ENCODE measurements at places on chromosomes 5 and 9.

DNA sequence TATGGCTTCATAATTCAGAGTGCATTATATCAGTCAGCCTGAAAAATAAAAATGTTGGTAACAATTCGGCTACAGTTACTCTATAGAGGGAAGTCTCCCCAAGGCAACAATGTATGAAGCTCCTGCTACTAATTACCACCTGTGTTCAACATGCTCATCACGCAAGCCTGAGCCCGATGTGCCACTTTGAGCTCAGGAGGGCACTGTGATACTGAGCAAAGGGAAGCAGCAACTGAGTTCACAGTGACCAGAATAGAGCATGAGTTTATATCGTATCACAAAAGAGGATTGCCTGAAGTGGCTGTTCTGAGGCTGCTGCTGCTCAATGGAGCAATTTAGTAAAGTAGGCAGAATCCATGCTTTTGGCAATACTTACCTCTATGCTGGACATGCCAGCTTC, 202.0 kb upstream of the HAPLN1 start:
- no peak for DNase-seq

- no peak for DNase-seq
Observed at GRCh38 chr9:127977884-127978647, 2.7 kb downstream of the EEIG1 start.

DNA sequence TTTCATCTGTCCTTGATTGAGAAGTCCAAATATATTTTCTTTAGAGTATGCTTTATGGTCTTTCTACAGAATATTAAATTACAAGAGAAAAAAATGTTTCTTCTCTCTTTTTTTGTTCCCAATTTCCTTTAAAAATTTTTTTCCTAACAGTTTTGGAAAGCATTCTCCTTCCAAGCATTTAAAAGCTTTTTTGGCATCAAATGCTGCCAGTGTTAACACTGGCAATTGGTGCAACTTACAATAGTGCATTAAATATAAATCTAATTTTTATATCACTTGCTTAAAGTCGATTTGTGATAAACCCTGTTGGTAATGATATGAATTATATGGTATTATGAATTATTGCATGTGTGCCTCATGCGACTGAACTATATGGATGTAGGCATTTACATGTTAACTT, 165.9 kb upstream of the ELL2 start:
- no peak for DNase-seq

DNA sequence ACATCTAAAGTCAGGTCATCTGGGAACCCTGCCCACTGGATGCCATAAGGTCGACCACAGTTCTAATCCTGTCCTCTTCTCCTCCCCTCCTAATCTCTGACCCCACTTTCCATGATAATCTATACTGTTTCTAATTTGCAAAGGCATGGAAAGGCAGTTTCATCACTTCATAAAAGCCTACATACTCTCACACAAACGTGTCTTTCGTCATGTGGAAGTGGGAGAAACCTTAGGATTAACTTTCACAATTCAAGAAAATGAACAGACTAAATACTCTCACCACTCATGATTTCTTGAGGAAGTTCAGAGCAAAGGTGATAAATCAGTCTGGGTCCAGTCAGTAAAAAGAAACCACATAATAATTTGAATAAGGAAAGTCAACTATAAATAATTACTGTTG, 5.5 kb downstream of the FANCC start:
- no peak for DNase-seq

DNA sequence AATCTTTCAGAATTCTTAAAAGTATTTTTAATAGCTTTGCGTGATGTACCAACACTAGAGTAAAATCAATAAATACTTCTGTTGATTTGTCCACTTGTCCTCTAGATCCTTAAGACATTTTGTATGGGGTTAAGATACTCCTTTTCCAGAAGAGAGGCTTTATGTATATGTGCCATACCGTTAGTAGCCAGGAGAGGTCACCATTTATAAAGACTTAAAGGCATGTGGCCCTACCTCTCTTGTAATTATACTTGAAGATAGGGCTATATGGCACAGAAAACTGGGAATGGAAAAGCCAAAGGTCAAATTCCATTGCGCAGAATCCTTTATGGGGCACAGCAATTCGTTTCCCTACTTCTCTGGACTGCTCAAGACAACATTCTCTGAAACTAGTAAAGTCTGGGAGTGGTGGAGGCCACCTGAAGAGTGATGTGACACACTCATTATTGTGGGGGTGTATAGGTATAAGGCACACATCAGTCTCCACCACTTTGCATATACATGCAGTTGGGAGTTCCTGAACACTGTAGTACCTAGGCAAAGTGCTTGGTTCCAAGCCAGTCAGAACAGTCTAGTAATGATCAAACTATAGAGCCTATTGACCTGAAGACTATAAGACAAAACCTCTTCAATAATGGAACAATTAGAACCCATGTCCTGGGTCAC, 140.1 kb upstream of the FBXL17 start:
- no peak for DNase-seq

DNA sequence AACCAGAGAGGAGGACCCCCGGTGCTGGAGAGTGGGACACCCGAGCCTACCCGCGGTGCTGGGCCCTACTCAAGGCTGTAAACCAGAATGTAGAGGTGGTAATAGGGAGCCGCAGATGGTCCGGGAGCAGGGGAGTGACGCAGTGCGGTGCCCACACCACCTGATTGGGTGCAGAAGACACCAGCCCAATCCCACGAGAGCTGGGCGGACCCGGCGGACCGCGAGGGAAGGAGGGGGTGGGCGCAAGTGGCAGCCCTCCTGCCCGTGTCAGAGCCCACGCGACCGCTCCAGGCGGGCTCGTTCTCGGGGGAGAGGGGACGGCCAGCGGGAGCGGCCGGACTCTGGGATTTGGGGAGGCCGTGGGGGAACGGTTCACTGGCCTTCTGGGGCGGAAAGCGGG, 71.2 kb downstream of the C9orf50 start:
- DNase-seq: no peak

- no peak for DNase-seq
Observed at GRCh38 chr9:7300484-7300883, 499.1 kb downstream of the DMAC1 start.

GRCh38 chr9:120655005-120655622, 59.2 kb downstream of the MEGF9 start:
- no peak for DNase-seq

DNA sequence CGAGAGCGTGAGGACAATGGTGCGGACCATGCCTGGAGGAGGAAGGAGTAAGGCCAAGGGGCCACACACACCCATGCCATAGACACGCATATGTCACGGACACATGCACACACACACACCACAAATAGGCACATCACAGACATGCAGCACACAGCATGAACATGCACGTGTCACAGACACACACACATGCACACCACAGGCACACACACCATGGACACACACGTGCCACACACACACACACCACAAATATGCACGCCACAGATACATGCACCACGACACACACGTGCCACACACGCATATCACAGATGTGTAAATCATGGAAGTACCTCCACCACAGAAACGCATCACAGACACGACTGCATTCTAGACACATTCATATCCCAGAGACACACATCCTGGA, 16.7 kb downstream of the TERT start:
- DNase-seq: no peak

DNA sequence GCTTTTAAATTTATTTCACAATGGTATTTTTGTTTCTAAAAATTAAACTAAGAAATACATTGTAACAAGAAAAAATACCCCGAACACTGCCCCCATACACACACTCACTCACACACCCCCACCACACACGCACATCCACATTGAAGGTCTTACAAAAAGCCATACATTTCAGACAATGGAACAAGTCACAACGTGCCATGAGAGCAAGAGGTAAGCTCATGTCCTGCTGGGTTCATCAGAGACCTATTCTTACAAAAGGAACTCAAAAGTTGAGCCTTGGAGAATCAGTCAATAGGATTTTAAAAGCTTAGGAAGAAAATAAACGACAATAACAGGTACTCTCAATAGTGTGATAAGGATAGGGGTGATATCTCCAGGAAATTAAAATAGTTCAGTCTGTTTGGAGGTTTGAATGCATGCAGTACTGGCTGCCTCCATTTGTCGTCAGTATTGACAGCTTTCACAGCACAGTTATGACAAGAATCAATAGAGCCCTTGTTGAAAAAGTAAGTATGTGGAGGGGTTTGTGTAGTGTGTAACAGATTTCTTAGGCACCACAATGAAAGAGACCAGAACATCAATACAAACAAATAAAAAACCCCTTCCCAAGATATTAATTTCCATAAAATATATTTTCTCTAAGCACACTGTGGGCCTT, 1826.2 kb upstream of the CDH6 start:
- no peak for DNase-seq

GRCh38 chr5:147360816-147361215, 126.0 kb downstream of the STK32A start:
- no peak for DNase-seq

- no peak for DNase-seq
Observed at GRCh38 chr9:91992461-91993041, 42.5 kb upstream of the ROR2 start.

- DNase-seq: no peak
Observed at GRCh38 chr5:81776258-81776657, 25.4 kb upstream of the SSBP2 start.

GRCh38 chr5:100165309-100165708, 369.9 kb upstream of the FAM174A start:
- DNase-seq: no peak

DNA sequence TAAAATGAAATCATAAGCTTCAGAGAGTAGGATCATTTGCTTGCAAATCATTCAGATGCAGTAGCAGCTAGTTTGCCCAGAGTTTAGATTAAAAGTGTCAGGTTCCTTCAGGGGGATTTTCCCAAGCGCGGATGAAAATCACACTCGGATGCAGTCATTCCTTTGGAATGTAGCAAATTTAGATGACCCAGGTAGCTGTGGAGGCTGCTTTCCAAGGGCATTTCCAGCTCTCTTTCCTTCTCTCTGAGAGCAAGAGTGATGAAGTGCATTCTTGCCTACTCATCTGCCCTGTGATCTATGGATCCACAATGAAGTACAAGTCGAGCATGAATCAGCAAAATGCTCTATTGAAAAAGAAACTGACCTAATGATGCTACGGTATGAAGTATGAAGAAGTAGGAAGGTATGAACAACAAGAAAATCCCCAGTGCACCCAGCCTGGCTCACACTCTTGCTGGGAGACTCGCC, 200.2 kb downstream of the PLK2 start:
- DNase-seq: no peak

DNA sequence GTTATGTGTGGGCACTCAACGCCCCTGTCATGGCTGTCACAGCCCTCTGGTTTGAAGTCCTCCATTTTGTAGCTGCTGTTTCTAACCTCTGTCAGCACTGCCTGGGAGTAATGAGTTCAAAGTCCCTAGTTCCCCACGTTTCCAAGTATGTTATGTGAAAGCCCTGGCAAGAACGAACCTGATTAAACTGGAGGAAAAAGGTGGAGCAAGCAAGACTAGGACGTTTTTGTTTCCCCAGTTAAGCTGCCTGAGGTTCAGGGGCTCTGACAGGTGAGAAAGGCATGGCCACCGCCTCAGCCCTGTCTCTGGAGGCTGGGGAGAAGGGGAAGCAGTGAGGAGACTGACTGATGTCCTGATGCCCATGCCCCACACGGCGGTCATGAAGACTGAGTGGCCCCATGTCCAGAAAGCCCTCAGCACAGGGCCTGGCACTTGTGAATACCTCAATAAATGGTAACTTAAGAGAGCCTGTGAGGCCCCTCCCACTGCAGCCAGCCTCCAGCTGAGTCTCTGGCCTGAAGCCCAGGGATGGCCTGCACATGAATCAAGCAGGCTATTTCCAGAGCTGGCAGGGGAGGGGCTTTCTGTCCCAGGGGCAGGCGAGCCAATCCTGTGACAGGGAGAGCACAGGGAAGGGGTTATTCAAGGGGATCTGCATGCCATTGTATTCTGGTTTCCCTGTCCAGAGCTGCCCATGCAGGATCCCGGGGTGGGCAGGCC, 61.8 kb downstream of the PFDN1 start:
- DNase-seq: no peak

DNA sequence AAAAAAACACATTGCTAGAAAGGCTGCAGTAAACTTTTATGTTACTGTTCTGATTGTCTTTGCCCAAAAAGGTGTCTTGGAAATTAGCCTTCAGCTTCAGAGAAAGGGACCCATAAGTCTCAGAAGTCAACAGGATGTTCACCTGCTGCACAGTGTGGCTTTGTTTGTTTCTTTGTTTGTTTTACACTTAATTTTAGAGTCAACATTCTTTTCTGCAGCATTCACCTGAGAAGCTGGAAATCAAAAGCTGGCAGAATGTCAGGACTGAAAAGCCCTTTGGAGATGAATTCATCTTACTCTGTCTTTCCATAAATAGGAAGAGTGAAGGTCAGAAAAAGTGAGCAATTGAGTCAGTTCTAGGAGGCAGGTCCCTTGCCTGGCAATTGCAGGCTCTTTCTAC, 170.0 kb downstream of the PAPPA start:
- DNase-seq: no peak

- no peak for DNase-seq
Observed at GRCh38 chr9:110152704-110153374, 55.1 kb downstream of the C9orf152 start.

DNA sequence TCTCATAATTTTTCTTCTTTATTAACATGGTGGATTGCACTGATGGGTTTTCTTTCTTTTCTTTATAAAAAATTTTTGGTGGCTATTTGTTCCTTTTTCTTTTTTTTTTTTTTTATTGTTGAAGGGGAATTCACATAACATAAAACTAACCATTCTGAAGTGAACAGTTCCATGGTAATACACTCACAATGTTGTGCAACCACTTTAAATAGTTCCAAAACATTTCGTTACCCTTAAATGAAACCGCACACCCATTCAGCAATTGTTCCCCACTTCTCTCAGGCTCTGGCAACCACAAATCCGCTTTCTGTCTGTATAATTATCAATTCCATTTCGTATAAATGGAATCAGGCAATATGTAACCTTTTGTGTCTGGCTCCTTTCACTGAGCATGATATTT, 11.7 kb upstream of the SETX start:
- DNase-seq: no peak

GRCh38 chr5:60504342-60504741, 195.6 kb downstream of the DEPDC1B start:
- no peak for DNase-seq

GRCh38 chr5:139131921-139132432, 66.2 kb downstream of the SIL1 start:
- no peak for DNase-seq

GRCh38 chr5:11801061-11801460, 103.2 kb downstream of the CTNND2 start:
- no peak for DNase-seq

DNA sequence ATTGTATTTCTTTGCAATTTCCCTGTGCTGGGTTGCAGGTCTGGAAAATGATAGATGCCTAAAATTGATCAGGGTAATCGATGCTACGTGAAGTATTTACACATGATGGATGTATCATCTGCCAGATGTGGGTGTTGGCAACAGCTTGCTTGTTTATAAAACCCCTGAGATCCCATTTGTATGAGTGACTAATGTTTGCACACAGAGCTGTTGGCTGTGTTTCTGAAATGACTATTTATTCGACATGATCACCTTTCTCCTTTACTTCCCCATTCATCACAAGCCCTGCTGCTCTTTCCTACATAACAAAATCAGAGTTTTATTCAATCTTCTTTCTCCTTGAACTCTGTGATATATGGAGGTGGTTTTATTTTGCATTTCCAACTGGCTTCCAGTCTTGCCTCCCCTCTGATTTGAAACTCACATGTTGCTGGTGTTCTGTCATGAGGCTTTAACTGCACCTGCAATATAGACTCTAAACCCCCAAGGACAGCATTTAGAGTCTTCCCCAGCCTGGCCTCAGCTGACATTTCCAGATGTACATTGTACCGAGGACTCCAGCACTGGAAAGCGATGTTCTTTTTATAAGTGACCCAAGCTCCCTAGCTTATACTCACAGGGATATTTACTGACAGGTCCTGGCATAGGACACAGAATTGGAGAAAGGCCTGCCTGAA, 50.7 kb upstream of the SHB start:
- DNase-seq: no peak

- DNase-seq: no peak
Observed at GRCh38 chr5:166926138-166926537, 1365.3 kb upstream of the WWC1 start.
